ENCODE measurements at places on chromosomes 13 and 19.

DNA sequence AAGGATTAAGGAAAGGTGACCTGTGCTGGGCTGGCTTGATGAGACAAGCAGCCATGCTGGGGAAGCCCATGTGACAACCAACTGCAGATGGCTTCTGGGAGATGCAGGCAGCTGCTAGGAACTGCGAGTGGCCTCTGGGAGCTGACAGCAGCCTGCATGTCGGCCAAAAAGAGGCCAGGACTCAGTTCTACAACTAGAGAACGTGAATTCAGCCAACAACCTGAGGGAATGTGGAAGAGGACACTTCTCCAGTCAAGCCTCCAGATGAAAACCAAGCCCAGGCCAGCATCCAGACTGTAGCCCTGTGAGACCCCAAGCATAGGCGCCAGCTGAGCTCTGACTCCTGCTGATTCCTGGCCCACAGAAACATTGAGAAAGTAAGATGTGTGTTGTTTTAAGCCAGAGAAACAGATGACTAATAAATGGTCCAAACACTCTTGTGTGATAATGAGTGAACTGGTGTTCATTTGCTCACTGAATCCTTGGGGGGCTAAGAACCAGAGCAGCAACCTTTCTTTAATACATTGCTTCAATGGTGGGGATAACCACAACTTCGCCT lies 45.0 kb downstream of the SLC7A1 start:
- H3K4me1 ChIP-seq: no peaks in the 10 kb centered on the region
- no peak overlapping the region for H3K27ac ChIP-seq
- H3K27me3 ChIP-seq: no peaks in the 10 kb centered on the region
- peaks cover 41% of the 10 kb centered on the region for H3K36me3 ChIP-seq

DNA sequence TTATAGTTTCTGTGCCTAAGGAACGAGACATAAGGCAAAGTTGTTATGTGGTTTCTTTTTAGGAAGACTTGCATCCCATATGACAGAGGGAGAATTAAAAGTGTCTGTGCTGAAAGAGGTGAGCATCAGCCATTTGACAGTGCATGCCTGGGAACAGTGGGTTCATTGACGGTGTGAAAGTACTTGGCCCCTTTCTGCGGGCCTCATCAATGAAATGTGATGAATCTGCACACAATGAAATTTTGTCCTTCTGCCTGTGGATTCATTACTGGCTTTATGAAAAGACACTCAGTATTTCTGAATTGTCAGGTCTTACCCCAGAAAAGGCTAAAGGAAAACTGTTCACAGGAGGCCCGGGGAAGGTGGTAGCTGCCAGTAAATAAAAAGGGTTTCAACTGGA lies 295.8 kb downstream of the FOXO1 start:
- no peak overlapping the region for H3K4me3 ChIP-seq
- H3K4me1 ChIP-seq: peaks cover 27% of the 10 kb centered on the region
- H3K36me3 ChIP-seq: peaks cover 8% of the 10 kb centered on the region
- DNase-seq: no peak

GRCh38 chr13:98345107-98345935 lies 168.3 kb upstream of the RNF113B start:
- no peak overlapping the region for H3K27ac ChIP-seq
- no peaks in the 10 kb centered on the region for H3K27me3 ChIP-seq
- no peaks in the 10 kb centered on the region for H3K36me3 ChIP-seq
- no peak for DNase-seq
- H3K4me3 ChIP-seq: no peak overlapping the region
- no peaks in the 10 kb centered on the region for H3K4me1 ChIP-seq

DNA sequence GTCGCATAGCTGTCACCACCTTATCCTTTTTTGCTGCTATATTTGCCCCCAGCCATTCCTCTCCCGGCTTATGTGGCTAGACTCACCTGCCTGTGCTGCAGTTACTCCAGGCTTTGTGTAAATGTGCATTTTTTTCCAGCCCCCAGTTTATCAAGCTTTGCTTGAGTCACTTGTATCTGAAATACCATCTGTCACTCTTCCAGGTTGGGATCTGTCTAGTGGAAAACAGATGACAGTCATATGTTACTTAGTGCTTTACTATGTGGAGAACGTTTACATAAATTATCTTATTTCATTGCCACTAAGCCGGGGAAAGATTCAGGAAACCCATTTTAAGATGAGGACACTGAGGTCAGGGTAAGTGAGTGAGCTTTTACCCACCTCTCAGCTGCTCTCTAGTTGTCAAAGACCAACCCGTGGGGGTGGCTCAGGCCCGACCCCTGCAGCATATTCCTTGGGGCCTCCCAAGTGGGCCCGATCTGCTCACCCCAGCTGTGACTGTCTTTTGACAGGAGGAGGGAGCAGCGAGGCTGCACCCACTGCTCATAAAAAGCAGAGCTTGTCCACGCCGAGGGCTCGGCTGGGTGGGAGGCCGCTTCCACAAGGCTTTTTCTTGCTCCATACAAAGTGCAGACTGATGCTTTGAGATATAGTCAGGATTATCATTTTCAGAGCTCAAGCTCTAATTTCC lies 7.2 kb downstream of the GJB2 start:
- H3K4me3 ChIP-seq: no peak overlapping the region
- peaks cover 34% of the 10 kb centered on the region for H3K27me3 ChIP-seq
- H3K4me1 ChIP-seq: no peaks in the 10 kb centered on the region
- DNase-seq: no peak
- H3K36me3 ChIP-seq: no peaks in the 10 kb centered on the region

GRCh38 chr19:47479701-47480503 lies 4.1 kb downstream of the KPTN start:
- H3K4me3 ChIP-seq: no peak overlapping the region
- DNase-seq: no peak
- peaks cover 2% of the 10 kb centered on the region for H3K27me3 ChIP-seq
- H3K4me1 ChIP-seq: peaks cover 5% of the 10 kb centered on the region

DNA sequence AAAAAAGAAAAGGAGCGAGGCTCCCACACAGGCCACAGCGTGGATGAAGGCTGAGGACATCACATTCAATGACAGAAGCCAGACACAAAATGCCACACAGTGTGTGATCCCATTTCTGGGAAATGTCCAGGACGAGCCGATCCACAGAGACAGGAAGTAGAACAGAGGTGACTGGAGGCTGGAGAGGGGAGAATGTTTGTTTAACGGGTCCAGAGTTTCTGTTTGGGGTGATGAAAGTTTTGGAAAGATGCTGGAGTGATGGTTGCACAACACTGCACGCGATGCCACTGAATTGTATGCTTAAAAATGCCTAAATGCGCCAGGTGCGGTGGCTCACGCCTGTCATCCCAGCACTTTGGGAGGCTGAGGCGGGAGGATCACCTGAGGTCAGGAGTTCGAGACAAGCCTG lies 650 bp upstream of the FUT5 start:
- no peak overlapping the region for H3K4me3 ChIP-seq
- no peak overlapping the region for H3K27ac ChIP-seq
- H3K27me3 ChIP-seq: no peaks in the 10 kb centered on the region
- no peaks in the 10 kb centered on the region for H3K36me3 ChIP-seq
- H3K4me1 ChIP-seq: no peaks in the 10 kb centered on the region
- DNase-seq: no peak

- no peak overlapping the region for H3K27ac ChIP-seq
- peaks cover 73% of the 10 kb centered on the region for H3K27me3 ChIP-seq
- DNase-seq: no peak
- H3K4me3 ChIP-seq: no peak overlapping the region
- peaks cover 2% of the 10 kb centered on the region for H3K36me3 ChIP-seq
Observed at GRCh38 chr19:53907193-53907581, 1.9 kb upstream of the CACNG7 start.

- peaks cover 58% of the 10 kb centered on the region for H3K36me3 ChIP-seq
- DNase-seq: no peak
- peaks cover 12% of the 10 kb centered on the region for H3K4me1 ChIP-seq
Observed at GRCh38 chr19:32709032-32709431, 10.5 kb upstream of the TDRD12 start.

- H3K4me1 ChIP-seq: no peaks in the 10 kb centered on the region
- peaks cover 34% of the 10 kb centered on the region for H3K27me3 ChIP-seq
- no peak for DNase-seq
- no peak overlapping the region for H3K27ac ChIP-seq
- no peaks in the 10 kb centered on the region for H3K36me3 ChIP-seq
- H3K4me3 ChIP-seq: no peak overlapping the region
Observed at GRCh38 chr13:28337166-28338005, 157.5 kb downstream of the FLT1 start.

DNA sequence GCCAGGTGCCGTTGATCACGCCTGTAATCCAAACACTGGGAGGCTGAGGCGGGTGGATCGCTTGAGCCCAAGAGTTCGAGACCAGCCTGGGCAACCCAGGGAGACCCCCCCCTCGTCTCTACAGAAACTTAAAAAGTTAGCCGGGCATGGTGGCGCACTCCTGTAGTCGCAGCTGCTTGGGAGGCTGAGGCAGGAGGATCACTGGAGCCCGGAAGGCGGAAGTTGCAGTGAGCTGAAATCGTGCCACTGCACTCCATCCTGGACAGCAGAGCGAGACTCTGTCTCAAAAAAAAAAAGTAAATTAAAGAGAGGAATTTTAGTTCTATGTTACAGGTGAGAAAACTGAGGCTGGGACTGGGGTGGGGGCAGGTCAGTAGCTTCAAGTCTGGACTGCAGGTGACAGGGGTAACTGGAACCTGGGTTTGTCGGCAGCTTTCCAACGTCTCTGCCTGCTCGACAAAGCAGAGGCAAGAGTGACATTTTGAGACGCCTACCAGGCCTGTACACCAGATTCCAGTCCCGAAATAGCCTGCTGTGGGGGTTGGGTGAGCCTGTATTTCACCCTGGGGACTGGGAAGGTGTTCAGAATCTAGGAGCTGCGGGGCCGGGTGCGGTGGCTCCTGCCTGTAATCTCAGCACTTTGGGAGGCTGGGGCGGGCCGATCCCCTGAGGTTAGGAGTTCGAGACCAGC lies 1.2 kb downstream of the SELENOW start:
- no peaks in the 10 kb centered on the region for H3K27me3 ChIP-seq
- H3K4me3 ChIP-seq: peak overlapping the region; percentile 99
- peaks cover 16% of the 10 kb centered on the region for H3K36me3 ChIP-seq
- DNase-seq: no peak

GRCh38 chr13:98284679-98285078 lies 107.6 kb upstream of the RNF113B start:
- no peak overlapping the region for H3K4me3 ChIP-seq
- DNase-seq: no peak
- H3K4me1 ChIP-seq: peaks cover 7% of the 10 kb centered on the region
- no peak overlapping the region for H3K27ac ChIP-seq
- no peaks in the 10 kb centered on the region for H3K27me3 ChIP-seq

DNA sequence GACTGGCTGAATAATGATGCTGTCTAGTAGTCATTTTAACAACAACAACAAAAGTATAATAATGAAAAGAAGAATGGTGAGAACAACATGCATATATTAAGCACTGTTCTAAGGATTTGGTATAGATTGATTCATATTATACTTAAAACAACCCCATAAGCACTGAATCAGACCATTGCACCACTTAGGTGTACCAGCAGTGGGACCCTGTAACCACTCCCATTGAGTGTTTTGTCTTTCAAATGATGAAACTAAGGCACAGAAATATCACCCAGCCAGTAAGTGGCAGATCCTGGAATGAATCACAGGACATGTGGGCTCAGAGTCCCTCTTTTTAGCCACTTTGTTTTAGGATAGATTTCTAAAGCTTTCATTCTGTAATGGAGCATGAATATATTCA lies 14.9 kb upstream of the TNFSF11 start:
- peaks cover 6% of the 10 kb centered on the region for H3K36me3 ChIP-seq
- H3K27ac ChIP-seq: no peak overlapping the region
- peaks cover 8% of the 10 kb centered on the region for H3K4me1 ChIP-seq
- no peak for DNase-seq
- peaks cover 4% of the 10 kb centered on the region for H3K27me3 ChIP-seq
- H3K4me3 ChIP-seq: no peak overlapping the region

DNA sequence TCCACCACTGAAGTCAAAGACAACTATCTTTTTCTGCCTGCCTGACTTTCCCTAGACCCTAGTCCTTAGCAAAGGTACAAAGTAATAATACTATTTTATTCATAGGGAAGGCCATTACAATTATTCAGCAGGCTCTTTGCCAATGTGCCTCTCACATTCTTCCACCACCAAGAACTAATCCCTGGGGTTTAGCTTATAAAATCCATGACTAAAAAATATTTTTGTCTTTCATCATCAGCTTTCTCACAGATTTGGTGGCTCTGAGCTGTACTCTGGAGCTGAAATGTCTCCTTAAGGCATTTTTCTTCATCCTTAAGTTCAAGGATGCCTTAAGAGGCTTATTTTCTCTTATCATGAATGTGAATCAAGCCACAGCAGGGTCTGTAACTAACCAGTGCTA lies 96.1 kb downstream of the OXGR1 start:
- no peak overlapping the region for H3K4me3 ChIP-seq
- no peak overlapping the region for H3K27ac ChIP-seq
- H3K36me3 ChIP-seq: no peaks in the 10 kb centered on the region

Measured in activated CD8-positive, alpha-beta memory T cell treated with anti-CD3 and anti-CD28 coated beads, Interleukin-2, amount 10 ng/mL, durations not matched to agents 7 days and 5 days (primary cell).